ENCODE measurements at places on chromosomes 6 and 20.
A peak's percentile ranks its signal among the peaks of the same experiment; 100 is the strongest.

DNA sequence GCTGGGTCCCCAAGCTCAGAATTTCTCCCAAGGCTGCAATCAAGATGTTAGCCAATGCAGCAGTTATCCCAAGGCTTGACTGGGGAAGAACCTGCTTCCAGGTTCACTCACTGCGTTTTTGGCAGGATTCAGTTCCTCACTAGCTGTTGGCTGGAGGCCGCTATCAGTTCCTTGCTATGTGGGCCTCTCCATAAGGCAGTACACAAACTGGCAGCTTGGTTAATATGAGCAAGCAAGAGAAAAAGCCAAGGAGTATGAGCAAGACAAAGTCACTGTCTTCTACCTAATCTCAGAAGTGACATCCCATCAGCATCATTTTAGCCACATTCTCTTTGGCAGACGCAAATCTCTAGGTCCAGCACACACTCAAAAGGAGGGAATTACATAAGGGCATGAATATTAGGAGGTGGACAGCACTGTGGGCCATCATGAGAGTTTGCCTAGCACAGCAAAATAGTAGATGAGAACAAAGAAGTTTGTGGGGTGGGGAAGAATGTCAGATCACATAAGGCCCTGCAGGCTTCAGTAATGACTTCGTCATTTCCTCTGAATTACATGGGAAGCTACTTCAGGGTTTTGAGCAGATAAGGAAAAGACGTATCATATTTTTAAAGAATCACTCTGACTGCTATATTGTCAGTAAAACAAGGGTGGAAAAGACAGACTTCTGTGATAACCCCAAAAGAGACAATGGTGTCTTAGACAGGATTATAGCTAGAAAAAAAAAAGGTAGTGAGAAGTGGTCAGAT lies 25.5 kb downstream of the LMBRD1 start:
- no peak for DNase-seq

- peak; percentile 71 for DNase-seq
These were observed 31.1 kb downstream of the PLG start for GRCh38 chr6:160733050-160733646.

DNA sequence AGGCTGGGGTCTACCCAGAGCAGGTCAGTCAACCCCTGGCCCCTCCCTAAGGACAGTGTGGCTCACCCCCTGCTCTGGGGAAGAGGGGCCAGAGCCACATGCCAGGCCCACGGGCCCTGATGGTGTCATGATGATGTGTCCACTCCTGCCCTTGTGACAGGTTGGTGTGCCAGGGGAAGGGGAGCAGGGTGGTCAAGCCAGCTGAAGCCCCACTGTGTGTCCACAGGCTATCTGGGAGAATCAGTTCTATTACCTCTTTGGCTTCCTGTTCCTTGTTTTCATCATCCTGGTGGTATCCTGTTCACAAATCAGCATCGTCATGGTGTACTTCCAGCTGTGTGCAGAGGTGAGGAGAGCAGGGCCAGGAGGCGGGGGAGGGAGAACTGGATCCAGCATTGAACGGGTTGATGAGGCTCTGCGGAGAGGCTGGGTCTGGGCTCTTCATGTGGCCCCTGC lies 47.7 kb downstream of the PLAGL2 start:
- DNase-seq, result no peak

GRCh38 chr6:15569035-15569995 lies 93.5 kb downstream of the DTNBP1 start:
- no peak for DNase-seq

- no peak for DNase-seq
These were observed 55.0 kb downstream of the GPR6 start for GRCh38 chr6:110033101-110033500.

GRCh38 chr20:36599912-36600345 lies 5.7 kb upstream of the RAB5IF start:
- DNase-seq, result peak; percentile 19

- DNase-seq, result no peak
These were observed 508.9 kb downstream of the CDH26 start for GRCh38 chr20:60467078-60467477.

DNA sequence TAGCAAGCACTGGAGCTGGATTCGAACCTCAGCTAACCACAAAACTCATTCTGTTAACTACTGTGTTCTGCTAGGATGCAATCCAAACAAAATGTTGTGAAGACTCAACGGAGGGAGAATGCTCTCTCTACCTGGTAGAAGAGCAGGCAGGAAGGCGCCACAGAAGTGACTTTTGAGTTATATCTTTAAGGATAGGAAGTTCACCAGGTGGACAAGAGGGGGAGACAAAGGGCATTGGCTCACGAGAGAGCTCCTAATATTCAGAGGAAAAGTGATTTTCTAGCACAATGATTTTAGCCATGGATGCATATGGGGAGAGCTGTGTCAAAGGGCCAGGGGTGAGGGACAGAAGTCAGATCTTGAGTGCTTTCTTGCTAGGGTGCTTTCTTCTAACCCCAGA lies 108.4 kb upstream of the MAFB start:
- peak; percentile 38 for DNase-seq
